ENCODE measurements at places on chromosomes 1 and 21. TPM values are rescaled to one million over a fixed set of nuclear protein-coding genes. Genes with fewer than 3 reads are reported as not detected.

Gene DNALI1
- 4.7 TPM for total RNA-seq

Gene TMEM125
- total RNA-seq: 1.2 TPM

Gene ARHGAP29
- 27.3 TPM for total RNA-seq

Gene SLFNL1
- total RNA-seq: 1.2 TPM

Gene GJA8
- not detected for total RNA-seq

Gene CCSAP
- 3.9 TPM for total RNA-seq

Gene KRTAP21-3
- not detected for total RNA-seq

- no peak for DNase-seq
- H3K27ac ChIP-seq: no peak overlapping the region
- H3K36me3 ChIP-seq: no peaks in the 10 kb centered on the region
- peaks cover 45% of the 10 kb centered on the region for H3K4me1 ChIP-seq
These were observed 70.4 kb upstream of the LYST start for GRCh38 chr1:235937123-235937522.

DNA sequence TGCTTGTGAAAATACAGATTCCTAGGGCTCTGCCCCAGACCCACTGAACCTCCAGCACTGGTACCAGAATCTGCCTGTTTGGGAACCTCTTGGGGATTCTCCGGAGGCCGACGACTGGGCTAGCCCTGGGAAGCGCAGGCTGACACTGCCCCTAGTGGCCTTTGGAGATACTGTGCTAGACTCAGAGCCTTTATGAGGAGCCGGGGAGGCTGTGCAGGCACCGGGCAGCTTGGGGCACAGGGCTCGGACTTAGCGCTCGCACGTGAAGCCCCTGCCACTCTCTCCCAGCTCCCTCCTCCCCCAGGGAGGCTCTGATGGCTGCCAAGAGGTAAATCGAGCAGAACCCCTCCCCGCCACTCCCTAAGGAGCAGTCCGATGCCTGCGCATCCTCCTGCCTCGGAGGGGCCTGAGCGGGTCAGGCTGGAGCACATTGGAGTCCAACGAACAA is 144.6 kb upstream of the TNR start:
- H3K4me1 ChIP-seq: no peaks in the 10 kb centered on the region
- H3K27ac ChIP-seq: no peak overlapping the region
- no peak for DNase-seq
- H3K4me3 ChIP-seq: no peak overlapping the region
- H3K27me3 ChIP-seq: no peaks in the 10 kb centered on the region

- H3K4me1 ChIP-seq: no peaks in the 10 kb centered on the region
- no peak overlapping the region for H3K27ac ChIP-seq
- no peak overlapping the region for H3K4me3 ChIP-seq
- no peaks in the 10 kb centered on the region for H3K27me3 ChIP-seq
- no peaks in the 10 kb centered on the region for H3K36me3 ChIP-seq
- DNase-seq: no peak
These were observed 74.0 kb downstream of the TENT5C start for GRCh38 chr1:117679868-117680267.

- no peak overlapping the region for H3K27ac ChIP-seq
- H3K27me3 ChIP-seq: no peaks in the 10 kb centered on the region
- H3K36me3 ChIP-seq: no peaks in the 10 kb centered on the region
- no peak for DNase-seq
These were observed 9.1 kb upstream of the PADI2 start for GRCh38 chr1:17128361-17128760.

DNA sequence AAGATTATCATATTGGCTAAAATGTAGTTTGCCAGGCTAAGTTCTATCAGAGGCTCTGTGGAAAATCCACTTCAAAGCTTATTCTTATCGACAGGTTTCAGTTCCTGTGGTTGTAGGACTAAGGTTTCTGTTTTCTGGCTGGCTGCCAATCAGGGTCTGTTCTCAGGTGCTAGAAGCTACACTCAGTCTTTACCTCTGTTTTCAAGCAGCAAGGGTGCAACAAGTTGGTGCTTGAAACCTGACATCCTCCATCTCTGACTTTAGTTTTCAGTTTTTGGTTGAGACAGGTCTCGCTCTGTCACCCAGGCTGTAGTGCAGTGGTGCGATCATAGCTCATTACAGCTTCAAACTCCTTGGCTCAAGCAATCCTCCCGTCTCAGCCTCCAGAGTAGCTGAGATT is 15.3 kb upstream of the TMCO2 start:
- H3K4me3 ChIP-seq: no peak overlapping the region
- H3K27me3 ChIP-seq: no peaks in the 10 kb centered on the region
- H3K4me1 ChIP-seq: no peaks in the 10 kb centered on the region
- H3K27ac ChIP-seq: no peak overlapping the region
- H3K36me3 ChIP-seq: peaks cover 40% of the 10 kb centered on the region

DNA sequence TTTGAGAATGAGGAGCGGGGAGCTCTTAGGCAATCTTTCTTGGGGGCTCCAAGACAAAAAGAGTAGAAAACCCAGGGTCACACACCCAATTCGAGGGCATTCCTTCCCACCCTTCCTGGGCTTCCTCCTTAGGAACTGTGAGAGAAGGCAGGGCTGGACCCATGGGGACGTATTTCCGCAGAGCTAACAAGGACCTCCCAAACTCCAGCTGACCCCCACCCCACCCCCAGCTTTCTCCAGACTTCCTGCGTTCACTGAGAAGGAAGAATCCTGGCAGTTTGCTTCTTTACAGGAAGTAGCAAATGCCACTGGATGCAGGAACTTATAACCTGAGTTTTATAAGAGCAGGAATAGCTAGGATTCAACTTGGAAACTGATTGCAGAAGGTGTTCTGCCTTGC is 2.7 kb upstream of the LHX9 start:
- no peaks in the 10 kb centered on the region for H3K36me3 ChIP-seq
- peaks cover 79% of the 10 kb centered on the region for H3K4me1 ChIP-seq
- DNase-seq: no peak
- peaks cover 23% of the 10 kb centered on the region for H3K27me3 ChIP-seq
- H3K4me3 ChIP-seq: no peak overlapping the region

GRCh38 chr1:218384581-218384993 is 39.5 kb downstream of the TGFB2 start:
- H3K4me3 ChIP-seq: no peak overlapping the region
- DNase-seq: no peak
- no peak overlapping the region for H3K27ac ChIP-seq
- H3K36me3 ChIP-seq: no peaks in the 10 kb centered on the region
- peaks cover 24% of the 10 kb centered on the region for H3K4me1 ChIP-seq
- no peaks in the 10 kb centered on the region for H3K27me3 ChIP-seq

DNA sequence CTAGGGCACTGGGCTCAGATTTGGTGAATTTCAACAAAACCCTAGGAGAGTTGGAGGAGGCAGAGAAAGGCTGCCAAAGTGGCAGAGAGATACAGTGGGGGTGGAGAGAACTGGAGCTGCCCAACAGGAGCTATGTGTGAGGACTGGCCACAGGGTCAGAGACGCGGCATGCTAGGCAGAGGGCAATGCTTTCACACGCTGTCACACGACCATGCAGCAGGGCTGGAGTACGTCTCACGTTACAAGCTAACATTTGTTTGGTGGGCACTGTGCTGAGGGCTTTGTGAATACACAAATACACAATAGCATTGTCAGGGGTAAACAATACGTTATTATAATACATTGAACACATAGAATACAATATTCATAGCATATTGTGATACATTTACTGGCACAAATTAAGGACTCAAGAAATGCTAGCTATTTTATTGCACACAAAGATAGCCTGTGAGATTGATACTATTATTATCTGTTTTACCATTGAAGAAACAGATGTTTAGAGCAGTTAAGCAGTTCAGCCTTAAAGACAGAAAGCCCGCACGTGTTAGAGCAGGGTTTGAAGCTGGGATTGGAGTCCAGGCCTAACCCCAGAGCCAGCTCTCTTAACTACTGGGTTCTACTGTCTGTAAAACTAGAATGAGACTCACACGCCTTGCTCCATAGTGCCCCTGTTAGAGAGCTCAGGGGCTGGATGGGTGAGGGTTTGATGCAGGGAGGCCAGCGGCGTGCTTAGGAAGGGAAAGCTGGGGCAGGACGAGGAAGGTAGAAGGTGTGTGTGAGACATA is 4.5 kb downstream of the RAB7B start:
- H3K36me3 ChIP-seq: no peaks in the 10 kb centered on the region
- H3K4me1 ChIP-seq: peaks cover 59% of the 10 kb centered on the region

DNA sequence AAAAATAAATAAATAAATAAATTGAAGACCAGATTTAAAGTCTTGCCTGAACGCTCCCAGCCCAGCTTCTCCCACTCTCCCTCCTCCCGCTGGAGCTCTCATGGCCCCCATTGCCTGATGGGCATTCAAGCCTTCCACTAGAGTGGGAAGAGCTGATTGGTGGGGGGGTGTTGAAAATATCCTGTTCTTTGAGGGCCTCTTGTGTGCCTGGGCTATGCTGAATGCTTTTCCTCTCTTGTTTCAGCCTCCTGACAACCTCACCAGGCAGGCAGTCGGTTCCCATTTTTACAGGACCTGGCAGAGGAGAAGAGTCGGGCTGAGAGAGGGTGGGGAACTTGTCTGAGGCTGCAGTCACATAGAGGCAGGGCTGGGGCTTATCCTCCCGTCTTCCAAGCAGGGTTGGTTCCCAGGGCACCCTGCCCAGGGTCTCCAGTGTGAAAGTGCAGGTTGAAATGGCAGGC is 59.2 kb upstream of the SSBP3 start:
- H3K36me3 ChIP-seq: no peaks in the 10 kb centered on the region
- H3K27ac ChIP-seq: peak overlapping the region; percentile 59
- no peaks in the 10 kb centered on the region for H3K27me3 ChIP-seq
- peaks cover 29% of the 10 kb centered on the region for H3K4me1 ChIP-seq
- no peak overlapping the region for H3K4me3 ChIP-seq
- no peak for DNase-seq

- H3K27ac ChIP-seq: peak overlapping the region; percentile 53
- H3K27me3 ChIP-seq: no peaks in the 10 kb centered on the region
These were observed 6.9 kb downstream of the MAPKAPK2 start for GRCh38 chr1:206691604-206692003.

DNA sequence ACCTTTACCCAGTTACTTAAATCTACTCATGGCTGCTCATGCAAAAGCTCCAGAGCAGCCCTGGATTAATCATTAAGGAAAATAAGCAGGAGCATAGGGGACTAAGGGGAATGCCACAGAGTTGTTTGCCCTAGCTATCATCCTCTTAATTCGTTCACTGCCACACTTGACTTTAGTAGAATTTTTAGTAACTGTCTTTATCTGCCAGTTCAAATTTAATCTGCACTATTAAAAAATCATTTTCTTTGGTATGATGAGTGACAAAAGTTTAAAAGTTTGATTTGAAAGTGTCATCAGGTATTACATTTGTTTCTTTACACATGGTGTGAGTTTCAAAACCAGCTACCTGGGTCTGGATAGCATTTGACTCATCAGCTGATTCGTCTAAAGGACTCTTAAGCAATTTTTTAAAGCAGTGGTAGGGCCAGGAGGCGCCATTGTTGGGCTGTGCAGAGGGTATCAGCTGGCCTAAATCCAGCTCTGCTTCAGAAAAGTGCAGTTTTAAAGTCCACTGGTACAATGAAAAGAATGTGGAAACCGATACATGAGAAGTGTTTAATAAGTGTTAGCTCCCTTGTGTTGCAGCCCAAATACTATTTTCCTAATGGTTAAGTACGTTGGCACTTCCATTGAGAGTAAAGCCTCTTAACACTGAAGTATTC is 69.9 kb upstream of the DR1 start:
- H3K27ac ChIP-seq: no peak overlapping the region
- H3K27me3 ChIP-seq: no peaks in the 10 kb centered on the region
- H3K4me3 ChIP-seq: no peak overlapping the region

- DNase-seq: no peak
- H3K27ac ChIP-seq: no peak overlapping the region
- H3K27me3 ChIP-seq: no peaks in the 10 kb centered on the region
- no peaks in the 10 kb centered on the region for H3K36me3 ChIP-seq
- no peak overlapping the region for H3K4me3 ChIP-seq
These were observed 76.8 kb upstream of the ATF3 start for GRCh38 chr1:212531796-212532195.

DNA sequence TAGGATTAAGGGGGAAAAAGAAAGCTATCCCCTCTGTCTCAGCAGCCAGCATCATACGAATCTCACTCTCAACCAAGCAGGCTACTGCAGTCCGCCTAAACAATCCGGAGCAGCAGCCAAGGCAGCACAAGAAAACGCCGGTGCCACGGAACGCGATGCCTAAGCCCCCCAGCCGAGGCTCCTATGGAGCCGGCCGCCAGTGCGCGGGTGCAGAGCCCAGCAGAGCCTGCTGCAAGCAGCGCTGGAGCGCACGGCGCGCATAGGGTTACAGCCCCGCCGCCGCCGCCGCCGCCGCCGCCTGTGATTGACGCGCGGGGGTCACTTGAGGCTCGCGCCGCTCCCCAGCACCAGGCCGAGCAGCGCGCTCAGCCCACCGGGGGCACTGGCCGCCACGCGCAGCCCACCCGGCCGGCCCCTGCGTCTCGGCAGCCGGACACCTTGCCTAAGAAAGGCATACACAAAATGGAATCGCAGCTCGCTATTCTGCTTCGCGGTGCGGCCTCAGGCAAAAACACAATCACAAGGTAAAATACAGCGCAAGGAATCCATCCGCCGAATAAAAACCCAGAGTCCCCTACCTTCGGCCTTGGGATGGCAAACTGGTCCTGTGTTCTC is 780 bp downstream of the HIVEP3 start:
- no peak overlapping the region for H3K27ac ChIP-seq
- H3K4me3 ChIP-seq: peak overlapping the region; percentile 68
- H3K36me3 ChIP-seq: no peaks in the 10 kb centered on the region
- peaks cover 18% of the 10 kb centered on the region for H3K4me1 ChIP-seq
- no peak for DNase-seq
- no peaks in the 10 kb centered on the region for H3K27me3 ChIP-seq

GRCh38 chr21:18373606-18374005 is 30.0 kb downstream of the TMPRSS15 start:
- DNase-seq: no peak
- H3K27ac ChIP-seq: no peak overlapping the region
- no peak overlapping the region for H3K4me3 ChIP-seq

- H3K27me3 ChIP-seq: no peaks in the 10 kb centered on the region
- H3K27ac ChIP-seq: no peak overlapping the region
- H3K4me1 ChIP-seq: no peaks in the 10 kb centered on the region
- H3K4me3 ChIP-seq: no peak overlapping the region
These were observed 595.5 kb downstream of the KIF26B start for GRCh38 chr1:245750261-245750660.
